Smooth muscle cell of bladder (primary cell): ENCODE measurements at places on chromosomes 4 and X. TPM values are rescaled to one million over a fixed set of nuclear protein-coding genes. Genes with fewer than 3 reads are reported as not detected.

HSPA4L gene
- 4.0 and 8.3 TPM in 2 replicates for total RNA-seq

TBX22 gene
- not detected in 2 replicates for total RNA-seq

CENPVL1 gene
- not detected in 2 replicates for total RNA-seq

LPAR4 gene
- total RNA-seq = 0.09 TPM in 1 of 2 replicates, not detected in the other

MAGEB10 gene
- not detected in 2 replicates for total RNA-seq
